ENCODE measurements at places on chromosomes 2 and 18.

GRCh38 chr2:234075947-234076346, 25.4 kb downstream of the SPP2 start:
- DNase-seq, result no peak

DNA sequence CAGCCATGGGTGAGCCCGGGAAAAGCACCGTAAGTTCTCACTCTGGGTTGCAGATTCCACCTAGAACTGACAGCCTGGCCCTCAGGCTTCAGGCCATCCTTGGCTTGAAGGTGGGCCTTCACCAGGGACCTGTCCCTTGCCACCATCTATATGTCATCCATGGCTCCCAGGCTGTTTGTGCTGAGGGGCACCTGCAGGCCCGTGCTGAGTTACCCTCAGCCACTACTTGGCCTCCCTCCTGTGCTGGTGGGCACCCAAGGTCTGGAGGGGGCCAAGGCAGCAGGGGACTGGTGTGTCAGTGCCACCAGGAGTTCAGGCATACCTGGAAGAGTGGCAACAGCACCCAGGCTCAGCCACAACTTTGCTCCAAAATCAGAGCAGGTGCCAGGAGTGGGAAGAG, 326.2 kb upstream of the SMIM21 start:
- DNase-seq, result no peak

- no peak for DNase-seq
Observed at GRCh38 chr18:24934258-24934932, 417.6 kb downstream of the ZNF521 start.

GRCh38 chr2:130871843-130872740, 35.4 kb downstream of the ARHGEF4 start:
- no peak for DNase-seq

GRCh38 chr18:58762781-58763171, 91.5 kb downstream of the MALT1 start:
- no peak for DNase-seq

GRCh38 chr2:152100961-152101360, 2.1 kb upstream of the CACNB4 start:
- DNase-seq, result no peak

DNA sequence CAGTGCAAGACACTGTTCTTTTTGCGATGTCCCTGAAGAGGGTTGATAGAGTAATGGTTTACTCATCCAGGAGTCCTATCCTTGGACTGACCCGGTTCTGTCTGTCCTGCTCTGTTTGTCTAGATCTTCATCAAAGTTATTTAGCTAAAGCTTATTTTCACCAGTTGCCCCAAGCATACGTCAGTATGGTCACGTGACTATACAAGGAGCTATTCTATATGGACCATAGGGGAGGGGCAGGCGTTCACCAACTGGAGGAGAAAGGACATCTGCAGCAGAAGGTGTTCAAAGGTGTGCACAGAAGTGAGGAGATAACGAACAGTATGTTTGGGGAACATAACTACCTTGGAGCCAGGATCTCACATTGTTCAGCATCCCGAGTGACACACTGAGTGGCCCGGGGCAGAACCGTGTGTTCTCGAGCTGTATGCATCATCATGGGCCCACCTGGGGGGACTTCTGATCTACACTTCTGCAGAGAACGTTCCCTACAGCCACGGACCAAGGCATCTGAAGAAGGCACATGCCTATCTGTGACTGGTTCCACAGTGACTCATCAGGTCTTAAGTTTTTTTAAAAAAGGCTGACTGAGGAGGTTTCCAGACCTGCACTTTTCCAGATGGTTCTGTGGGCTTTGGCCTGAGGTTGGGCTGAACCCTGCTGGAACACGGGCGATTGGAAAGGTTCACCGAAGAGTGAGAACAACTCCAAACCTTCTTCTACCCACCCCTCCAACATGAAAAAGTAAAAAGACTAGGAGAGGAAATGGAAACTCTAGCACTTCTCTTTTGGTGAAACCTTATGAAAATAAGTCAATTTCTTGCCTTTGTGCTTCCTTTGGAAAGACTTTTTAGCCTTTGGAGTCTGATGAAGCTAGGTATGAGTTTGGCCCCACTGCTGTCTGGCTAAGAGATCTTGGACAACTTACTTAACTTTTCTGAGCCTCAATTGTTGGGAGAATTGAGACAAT, 68.6 kb upstream of the YWHAQ start:
- DNase-seq, result peak; percentile 47

- no peak for DNase-seq
Observed at GRCh38 chr18:36672437-36673344, 156.1 kb downstream of the TPGS2 start.

All from HS-5 (cell line).